CD14-positive monocyte (primary cell): ENCODE measurements at places on chromosomes 7 and 10. TPM values are rescaled to one million over a fixed set of nuclear protein-coding genes. Genes with fewer than 3 reads are reported as not detected.

- no peak for DNase-seq
- H3K4me3 ChIP-seq, result no peak overlapping the region
- H3K36me3 ChIP-seq, result no peaks in the 10 kb centered on the region
- H3K4me1 ChIP-seq, result no peaks in the 10 kb centered on the region
- peaks cover 23% of the 10 kb centered on the region for H3K27me3 ChIP-seq
Observed at GRCh38 chr10:26310361-26310760, 93.8 kb downstream of the GAD2 start.

- no peaks in the 10 kb centered on the region for H3K4me1 ChIP-seq
- no peak overlapping the region for H3K4me3 ChIP-seq
- H3K27me3 ChIP-seq, result no peaks in the 10 kb centered on the region
Observed at GRCh38 chr10:125985557-125986240, 89.3 kb downstream of the FANK1 start.

- no peak overlapping the region for H3K4me3 ChIP-seq
- DNase-seq, result no peak
- H3K27me3 ChIP-seq, result no peaks in the 10 kb centered on the region
- H3K27ac ChIP-seq, result no peak overlapping the region
- no peaks in the 10 kb centered on the region for H3K36me3 ChIP-seq
Observed at GRCh38 chr7:40977533-40977932, 725.4 kb downstream of the INHBA start.

DNA sequence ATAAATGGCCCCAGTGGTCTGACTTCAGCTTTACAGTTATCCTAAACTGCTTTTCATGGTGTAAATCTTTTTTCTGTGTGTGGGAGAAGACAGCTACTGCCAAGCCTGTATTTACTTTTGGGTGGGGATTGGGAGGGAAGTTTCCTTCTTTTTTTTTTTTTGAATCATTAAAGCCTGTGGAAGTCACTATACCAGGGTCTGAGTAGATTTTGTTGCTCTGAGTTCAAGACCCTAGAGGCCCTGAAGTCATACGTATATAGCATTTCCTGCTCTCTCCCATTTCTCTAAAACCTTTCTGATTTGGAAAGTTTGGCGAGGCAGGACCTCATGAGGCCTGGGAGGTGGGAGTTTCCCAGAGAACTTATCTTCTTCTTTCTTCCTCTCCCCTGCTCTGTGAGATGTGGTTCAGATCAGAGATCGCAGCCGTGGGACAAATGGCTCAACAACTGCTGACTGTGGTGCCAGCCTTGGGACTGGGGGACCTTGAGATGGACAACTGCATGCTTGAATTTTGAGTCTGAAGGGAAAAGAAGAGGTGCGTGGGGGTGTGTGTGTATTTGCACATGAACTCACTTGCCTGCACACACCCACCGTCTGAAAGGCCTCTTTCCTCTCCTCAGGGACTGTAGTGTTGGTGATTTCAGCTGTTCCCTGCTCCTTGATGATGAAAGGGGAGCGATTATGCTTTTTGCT lies 18.1 kb downstream of the LRMDA start:
- no peak for DNase-seq
- H3K36me3 ChIP-seq, result peaks cover 23% of the 10 kb centered on the region
- H3K27ac ChIP-seq, result no peak overlapping the region
- no peak overlapping the region for H3K4me3 ChIP-seq
- H3K27me3 ChIP-seq, result no peaks in the 10 kb centered on the region

- H3K36me3 ChIP-seq, result no peaks in the 10 kb centered on the region
- no peak overlapping the region for H3K27ac ChIP-seq
- H3K4me3 ChIP-seq, result no peak overlapping the region
- no peak for DNase-seq
- no peaks in the 10 kb centered on the region for H3K4me1 ChIP-seq
- H3K27me3 ChIP-seq, result no peaks in the 10 kb centered on the region
Observed at GRCh38 chr10:125773687-125774543, 1.7 kb downstream of the MMP21 start.

- H3K36me3 ChIP-seq, result peaks cover 39% of the 10 kb centered on the region
- DNase-seq, result no peak
- H3K27me3 ChIP-seq, result no peaks in the 10 kb centered on the region
- H3K4me3 ChIP-seq, result peak overlapping the region; percentile 87
Observed at GRCh38 chr10:97333351-97333600, 1.3 kb downstream of the FRAT2 start.

- peaks cover 5% of the 10 kb centered on the region for H3K36me3 ChIP-seq
- H3K4me1 ChIP-seq, result peaks cover 36% of the 10 kb centered on the region
- H3K4me3 ChIP-seq, result peak overlapping the region; percentile 4
- no peak for DNase-seq
- peak overlapping the region; percentile 43 for H3K27ac ChIP-seq
Observed at GRCh38 chr10:26457088-26457487, 18.9 kb downstream of the APBB1IP start.

GRCh38 chr10:44325157-44325556 lies 59.7 kb downstream of the CXCL12 start:
- no peaks in the 10 kb centered on the region for H3K36me3 ChIP-seq
- H3K4me3 ChIP-seq, result no peak overlapping the region
- DNase-seq, result no peak
- no peak overlapping the region for H3K27ac ChIP-seq

DNA sequence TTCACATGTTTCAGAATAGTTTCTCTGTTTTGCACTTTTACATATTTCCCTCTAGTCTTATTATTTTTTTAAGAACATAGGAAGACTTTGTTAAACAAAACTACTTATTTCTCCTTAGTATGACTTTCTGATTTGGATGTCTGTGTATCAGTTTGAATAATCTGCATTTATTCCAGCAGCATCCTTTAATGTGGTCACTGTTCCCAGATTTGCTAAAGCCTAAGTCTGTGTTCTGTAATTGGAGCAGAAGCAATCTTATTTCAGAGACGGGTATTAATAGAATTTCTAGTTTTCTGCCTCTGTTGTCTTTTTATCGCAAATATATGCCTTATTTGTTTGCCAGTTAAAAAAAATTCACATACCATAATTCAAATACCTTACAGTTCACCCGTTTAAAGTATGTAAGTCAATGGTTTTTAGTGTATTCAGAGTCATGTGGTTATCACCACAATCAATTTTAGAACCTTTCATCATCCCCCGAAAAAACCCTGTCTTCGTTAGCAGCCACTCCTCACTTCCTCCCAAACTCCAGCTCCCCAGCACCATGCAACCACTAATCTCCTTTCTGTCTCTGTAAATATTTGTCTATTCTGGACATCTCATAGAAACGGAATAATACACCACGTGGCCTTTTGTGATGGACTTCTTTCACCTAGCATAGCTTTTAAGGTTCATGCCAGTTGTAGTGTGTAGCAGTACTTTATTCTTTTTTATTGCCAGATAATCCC lies 58.7 kb downstream of the INPP5F start:
- H3K4me1 ChIP-seq, result peaks cover 41% of the 10 kb centered on the region
- H3K4me3 ChIP-seq, result no peak overlapping the region
- H3K27me3 ChIP-seq, result no peaks in the 10 kb centered on the region
- no peak overlapping the region for H3K27ac ChIP-seq
- DNase-seq, result peak; percentile 31

- H3K4me1 ChIP-seq, result peaks cover 26% of the 10 kb centered on the region
- peak overlapping the region; percentile 67 for H3K27ac ChIP-seq
- H3K4me3 ChIP-seq, result peak overlapping the region; percentile 33
- H3K27me3 ChIP-seq, result no peaks in the 10 kb centered on the region
- peak; percentile 49 for DNase-seq
Observed at GRCh38 chr10:61992059-61992460, 90.6 kb downstream of the ARID5B start.

DNA sequence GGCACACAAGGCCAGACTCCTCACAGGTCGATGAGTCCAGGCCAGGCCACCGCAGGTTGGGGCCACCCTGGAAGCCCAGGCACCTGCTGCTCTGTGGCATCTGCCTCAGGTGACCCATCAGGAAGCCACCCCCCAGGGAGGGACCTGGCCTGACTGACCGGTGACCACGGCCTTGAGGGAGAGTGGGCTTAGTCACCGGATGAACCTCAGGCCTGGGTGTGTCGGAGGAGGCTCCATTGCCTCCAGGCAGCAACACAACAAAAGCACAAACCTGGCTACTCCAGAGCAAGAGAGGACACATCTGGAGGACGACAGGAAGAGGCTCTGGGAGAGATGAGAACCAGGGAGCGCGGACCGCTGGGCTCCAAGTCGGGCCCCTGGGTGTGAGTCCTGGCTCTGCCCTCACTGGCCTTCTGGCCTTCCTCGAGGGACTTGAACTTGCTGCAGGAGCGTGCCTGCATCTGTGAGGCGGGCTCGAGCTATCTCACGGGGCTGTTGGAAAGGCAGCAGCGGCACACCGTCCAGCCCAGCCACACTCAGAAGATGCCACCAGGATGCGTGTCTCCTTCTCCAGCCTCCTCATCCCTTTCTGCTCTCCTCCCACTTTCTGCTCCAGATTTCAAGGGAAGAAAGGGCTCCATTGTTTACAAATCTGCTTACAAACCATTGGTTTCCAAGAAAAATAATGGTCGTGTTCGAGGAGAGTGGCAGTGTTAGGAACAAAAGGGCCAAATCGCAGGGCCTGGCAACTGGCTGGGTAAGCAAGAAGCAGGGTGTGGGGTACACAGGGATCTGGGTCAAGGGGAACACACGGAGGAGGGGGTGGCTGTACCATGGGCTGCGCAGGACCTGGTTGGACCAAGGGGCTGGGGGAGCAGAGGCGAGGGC lies 152.9 kb downstream of the ADAM12 start:
- no peak for DNase-seq
- no peaks in the 10 kb centered on the region for H3K4me1 ChIP-seq
- no peak overlapping the region for H3K4me3 ChIP-seq
- no peaks in the 10 kb centered on the region for H3K27me3 ChIP-seq
- no peak overlapping the region for H3K27ac ChIP-seq

DNA sequence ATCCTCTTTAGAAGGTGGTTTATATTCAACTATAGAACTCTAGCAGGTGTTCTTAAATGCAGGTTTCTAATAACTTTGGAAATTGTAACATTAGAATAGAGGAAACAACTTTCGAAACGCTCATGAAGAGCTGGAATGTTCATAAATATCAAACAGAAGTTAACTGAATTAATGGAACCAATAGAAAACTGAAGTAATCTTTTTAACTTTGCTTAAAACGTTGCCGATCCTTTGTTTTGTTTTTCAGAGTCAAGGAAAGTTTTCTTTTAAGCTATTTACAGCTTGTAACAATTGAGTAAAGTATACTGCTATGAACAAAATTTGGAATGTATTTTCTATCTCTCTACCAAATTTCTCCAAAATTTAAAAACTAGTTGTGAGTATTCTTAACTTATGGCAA lies 19.0 kb upstream of the CLDN3 start:
- no peaks in the 10 kb centered on the region for H3K36me3 ChIP-seq
- no peaks in the 10 kb centered on the region for H3K4me1 ChIP-seq

DNA sequence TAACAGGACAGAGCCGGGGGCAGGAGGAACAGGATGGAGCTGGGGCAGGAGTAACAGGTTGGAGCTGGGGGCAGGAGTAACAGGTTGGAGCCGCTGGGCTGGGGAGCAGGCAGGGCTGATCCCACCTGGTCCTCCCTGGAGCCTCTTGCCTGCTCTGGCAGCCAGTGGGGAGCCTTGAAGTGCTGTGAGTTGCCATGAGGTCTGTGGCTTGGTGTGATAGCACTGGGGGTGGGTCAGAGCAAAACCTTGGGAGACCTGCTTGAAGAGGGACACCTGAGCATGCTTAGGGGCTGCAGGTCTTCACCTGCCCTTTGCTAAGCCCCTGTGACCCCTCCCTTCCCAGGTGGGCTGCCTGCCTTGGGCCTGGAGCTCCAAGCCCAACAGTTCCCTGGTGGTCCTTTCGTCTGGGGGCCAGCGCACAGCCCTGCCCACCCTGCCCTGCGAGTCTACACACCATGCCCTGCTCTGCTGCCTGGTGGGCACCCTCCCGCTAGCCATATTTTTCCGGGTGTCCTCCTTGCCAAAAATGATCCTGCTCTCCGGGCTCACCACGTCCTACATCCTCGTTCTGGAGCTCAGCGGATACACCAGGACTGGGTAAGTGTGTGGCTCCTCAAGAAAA lies 111.6 kb downstream of the ADCY1 start:
- no peak overlapping the region for H3K4me3 ChIP-seq
- H3K36me3 ChIP-seq, result no peaks in the 10 kb centered on the region
- no peak overlapping the region for H3K27ac ChIP-seq
- no peaks in the 10 kb centered on the region for H3K4me1 ChIP-seq

- no peaks in the 10 kb centered on the region for H3K4me1 ChIP-seq
- no peak overlapping the region for H3K27ac ChIP-seq
- H3K27me3 ChIP-seq, result no peaks in the 10 kb centered on the region
- no peaks in the 10 kb centered on the region for H3K36me3 ChIP-seq
- no peak for DNase-seq
Observed at GRCh38 chr10:486206-486605, 203.3 kb downstream of the DIP2C start.

DNA sequence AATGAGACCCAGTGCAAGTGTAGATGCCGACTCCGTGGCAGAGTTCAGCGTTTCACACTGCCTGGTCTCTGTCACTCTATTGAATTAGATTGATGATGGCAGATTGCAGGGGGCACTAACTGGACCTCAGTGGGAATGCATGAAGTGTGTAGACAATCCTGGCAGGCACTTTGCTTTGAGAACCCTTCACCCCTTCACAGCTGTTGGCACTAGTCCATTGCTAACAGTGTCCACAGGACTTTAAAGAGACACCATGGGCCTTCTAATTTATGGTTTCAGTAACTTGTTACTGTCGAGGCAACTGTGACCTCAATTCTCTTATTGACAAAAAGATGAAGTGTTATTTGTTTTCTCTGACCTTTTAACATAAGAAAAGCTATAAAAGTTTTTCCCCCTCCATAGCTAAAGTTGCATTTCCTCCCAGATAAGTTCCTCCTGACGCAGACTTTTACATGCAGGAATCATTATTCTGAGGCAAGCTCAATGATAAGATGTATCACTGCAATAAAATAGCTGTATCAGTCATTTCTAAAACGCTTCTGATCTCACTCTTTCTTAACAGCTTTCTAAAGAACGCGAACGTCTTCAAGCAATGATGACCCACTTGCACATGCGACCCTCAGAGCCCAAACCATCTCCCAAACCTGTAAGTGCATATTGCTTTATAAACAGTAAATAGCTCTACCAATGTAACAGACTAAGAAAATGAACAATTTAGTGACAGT lies 238.9 kb downstream of the FOXP2 start:
- no peaks in the 10 kb centered on the region for H3K27me3 ChIP-seq
- no peaks in the 10 kb centered on the region for H3K4me1 ChIP-seq
- no peaks in the 10 kb centered on the region for H3K36me3 ChIP-seq
- DNase-seq, result no peak
- no peak overlapping the region for H3K27ac ChIP-seq

GRCh38 chr7:55575733-55576132 lies 3.4 kb upstream of the VOPP1 start:
- DNase-seq, result no peak
- H3K36me3 ChIP-seq, result no peaks in the 10 kb centered on the region
- peaks cover 3% of the 10 kb centered on the region for H3K27me3 ChIP-seq

GRCh38 chr7:44068054-44068453 lies 2.7 kb upstream of the PGAM2 start:
- H3K4me1 ChIP-seq, result peaks cover 7% of the 10 kb centered on the region
- H3K27me3 ChIP-seq, result no peaks in the 10 kb centered on the region
- H3K4me3 ChIP-seq, result no peak overlapping the region
- no peak for DNase-seq
- peaks cover 3% of the 10 kb centered on the region for H3K36me3 ChIP-seq

GRCh38 chr10:22340329-22341189 lies 4.7 kb upstream of the SPAG6 start:
- no peaks in the 10 kb centered on the region for H3K36me3 ChIP-seq
- peak overlapping the region; percentile 80 for H3K27ac ChIP-seq
- peaks cover 90% of the 10 kb centered on the region for H3K27me3 ChIP-seq
- H3K4me3 ChIP-seq, result peak overlapping the region; percentile 50

GRCh38 chr10:129659508-129660268 lies 192.6 kb downstream of the MGMT start:
- no peaks in the 10 kb centered on the region for H3K36me3 ChIP-seq
- DNase-seq, result no peak
- no peaks in the 10 kb centered on the region for H3K27me3 ChIP-seq
- no peak overlapping the region for H3K27ac ChIP-seq

GRCh38 chr10:58531084-58531695 lies 18.5 kb downstream of the BICC1 start:
- no peak overlapping the region for H3K4me3 ChIP-seq
- H3K36me3 ChIP-seq, result no peaks in the 10 kb centered on the region
- peak; percentile 57 for DNase-seq

Gene ACTL6B
- not detected for polyA plus RNA-seq

Gene KCNIP2
- 0.65 and 2.1 TPM in 2 replicates for polyA plus RNA-seq

Gene CEP55
- polyA plus RNA-seq, result not detected
